ENCODE measurements at places on chromosomes 11 and 22.
A peak's percentile ranks its signal among the peaks of the same experiment; 100 is the strongest.

- no peak for DNase-seq
Observed at GRCh38 chr11:76796511-76797198, 13.5 kb downstream of the TSKU start.

DNA sequence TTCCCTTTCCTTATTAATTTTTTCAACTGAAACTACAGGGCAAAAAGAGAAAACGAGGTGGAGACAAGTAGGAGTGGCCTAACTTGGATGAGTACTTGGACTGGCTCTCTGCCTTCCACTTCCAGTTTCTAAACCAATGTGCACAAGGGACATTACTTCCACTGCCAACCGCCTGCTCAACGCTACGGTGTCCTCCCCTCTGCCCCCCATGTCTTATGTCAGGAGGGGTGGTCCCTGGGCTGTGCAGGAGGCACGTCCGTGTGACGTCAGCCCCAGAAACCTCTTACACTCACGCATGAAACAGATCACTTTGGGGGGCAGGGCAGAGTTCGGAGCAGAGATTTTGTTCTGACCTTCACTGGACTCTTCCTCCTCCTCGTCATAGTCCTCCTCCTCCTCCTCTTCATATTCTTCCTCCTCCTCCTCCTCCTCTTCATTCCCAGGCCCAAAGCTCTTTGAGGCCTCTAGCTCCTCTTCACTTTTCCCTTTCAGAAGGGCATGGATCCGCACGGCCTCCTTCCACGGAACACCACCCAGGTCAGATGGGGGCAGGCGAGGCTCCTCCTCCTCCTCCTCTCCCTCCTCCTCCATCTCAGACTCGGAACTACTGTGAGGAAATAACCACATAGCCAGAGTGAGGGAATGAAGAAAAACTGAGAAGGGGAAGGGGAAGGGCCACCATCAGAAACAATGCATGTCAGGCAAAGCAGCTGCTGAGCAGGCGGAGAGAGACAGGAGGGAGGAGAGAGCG is 57.4 kb upstream of the BID start:
- no peak for DNase-seq

- peak; percentile 61 for DNase-seq
Observed at GRCh38 chr11:90218606-90219005, 4.2 kb downstream of the CHORDC1 start.

DNA sequence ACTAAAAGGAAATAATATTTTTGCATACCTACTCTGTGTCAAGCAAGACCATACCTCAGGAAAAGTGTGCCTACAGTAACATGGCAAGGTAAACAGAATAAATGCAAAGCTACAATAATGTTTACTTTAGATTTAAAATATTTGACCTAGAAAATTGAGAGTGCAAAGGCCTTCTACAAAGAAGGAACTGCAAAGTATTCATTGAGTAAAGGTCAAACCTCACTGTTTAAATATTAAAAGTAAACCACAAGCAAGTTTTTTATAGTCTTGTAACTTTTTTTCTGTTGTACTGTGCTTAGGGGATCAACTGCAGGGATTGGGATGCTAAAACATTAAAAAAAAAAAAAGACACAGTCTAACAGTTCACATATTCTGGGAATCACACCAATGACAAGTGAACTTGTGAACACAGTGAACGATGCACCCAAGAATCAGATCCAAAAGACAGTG is 48.8 kb downstream of the CWF19L2 start:
- DNase-seq = no peak

DNA sequence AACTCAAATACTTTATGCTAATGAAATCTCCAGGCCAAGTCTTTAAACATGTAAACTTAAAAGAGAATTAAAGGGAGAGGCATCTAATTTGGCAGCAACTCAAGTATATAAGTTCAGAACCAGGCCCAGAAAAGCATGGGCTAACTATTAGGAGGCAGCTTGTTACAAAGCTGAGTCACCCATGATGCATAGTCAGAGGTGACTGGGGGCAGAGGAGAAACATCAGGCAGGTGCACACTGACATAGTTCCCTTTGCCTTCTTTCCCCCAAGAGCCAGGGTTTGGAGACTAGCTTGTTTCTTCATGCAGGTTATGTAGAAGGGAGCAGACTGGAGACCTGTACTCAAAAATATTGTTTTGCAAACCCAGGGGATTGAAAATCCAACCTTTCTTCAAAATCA is 619.0 kb downstream of the SOX6 start:
- no peak for DNase-seq

DNA sequence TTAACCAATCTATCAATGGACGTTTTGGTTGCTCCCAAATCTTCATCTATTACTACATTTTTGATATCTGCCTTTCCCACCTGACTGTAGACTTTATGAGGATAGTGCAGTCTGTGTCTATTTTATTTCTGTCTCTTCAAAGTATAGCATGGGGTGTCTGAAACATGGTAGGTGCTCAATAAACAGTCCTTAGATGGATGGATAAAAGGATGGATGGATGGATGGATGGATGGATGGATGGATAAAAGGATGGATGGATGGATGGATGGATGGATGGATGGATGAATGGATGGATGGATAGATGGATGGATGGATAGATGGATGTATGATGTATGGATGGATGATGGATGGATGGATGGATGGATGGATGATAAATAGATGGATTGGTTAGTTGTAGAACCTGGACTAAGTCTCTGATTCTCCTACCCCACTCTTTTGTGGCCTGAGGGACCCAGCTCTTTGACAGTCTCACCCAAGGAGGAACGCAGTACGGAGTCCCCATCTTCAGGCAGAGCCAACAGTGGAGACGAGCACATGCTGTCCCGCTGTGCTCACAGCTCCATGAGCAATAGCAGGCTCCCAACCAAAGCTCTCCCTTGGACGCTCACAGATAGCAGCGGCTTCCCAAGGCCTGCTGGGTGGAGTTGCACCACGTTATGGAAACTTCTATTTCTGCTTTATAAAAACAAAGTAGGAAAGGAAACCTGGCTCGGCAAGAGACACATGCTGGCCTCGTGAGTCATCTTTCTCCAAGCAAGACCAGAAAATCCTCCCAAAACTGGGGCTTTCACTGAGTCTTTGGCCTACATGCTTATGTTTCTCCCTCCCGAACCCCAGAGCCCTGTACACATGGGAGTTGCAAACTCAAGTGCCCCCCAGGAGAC is 448.0 kb downstream of the MIAT start:
- DNase-seq = no peak

GRCh38 chr11:26247340-26247739 is 84.6 kb upstream of the ANO3 start:
- no peak for DNase-seq

DNA sequence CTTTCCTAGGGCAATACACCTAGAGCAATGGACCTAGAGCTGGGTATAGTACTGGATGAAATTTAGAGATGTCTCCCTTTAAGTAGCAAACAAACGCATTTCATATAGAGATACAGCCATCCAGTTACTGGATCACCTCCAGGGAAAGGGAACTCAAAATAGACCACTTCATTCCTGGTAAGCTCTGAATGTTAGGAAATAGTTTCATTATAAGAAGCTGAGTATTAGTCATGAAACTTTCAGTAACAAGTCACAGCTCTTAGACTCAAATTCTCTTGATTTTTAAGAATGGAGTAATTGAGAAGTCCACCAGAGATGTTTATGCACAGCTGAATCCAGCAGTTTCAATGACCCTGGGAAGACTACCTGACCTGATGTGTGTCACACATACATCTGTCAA is 221.9 kb downstream of the FAM76B start:
- DNase-seq = no peak

DNA sequence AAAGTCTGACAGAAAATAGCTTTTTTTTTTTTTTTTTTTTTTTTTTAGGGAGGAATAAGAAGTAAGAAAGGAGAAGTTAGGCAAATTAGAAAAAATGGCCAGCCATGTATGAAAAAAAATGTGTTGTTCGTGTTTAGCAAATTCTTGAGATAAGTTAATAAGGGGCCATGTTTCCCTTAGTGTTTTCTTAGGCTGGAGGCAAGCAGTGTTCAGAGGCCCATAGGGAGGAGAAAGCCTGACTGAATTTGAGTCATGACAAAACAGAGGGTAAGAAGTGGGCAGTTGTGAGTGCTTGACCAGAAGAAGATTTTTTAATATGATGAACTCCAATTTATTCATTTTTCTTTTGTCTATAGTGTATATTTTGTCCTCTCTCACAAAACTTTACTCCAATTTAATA is 766.4 kb downstream of the FAM181B start:
- no peak for DNase-seq

DNA sequence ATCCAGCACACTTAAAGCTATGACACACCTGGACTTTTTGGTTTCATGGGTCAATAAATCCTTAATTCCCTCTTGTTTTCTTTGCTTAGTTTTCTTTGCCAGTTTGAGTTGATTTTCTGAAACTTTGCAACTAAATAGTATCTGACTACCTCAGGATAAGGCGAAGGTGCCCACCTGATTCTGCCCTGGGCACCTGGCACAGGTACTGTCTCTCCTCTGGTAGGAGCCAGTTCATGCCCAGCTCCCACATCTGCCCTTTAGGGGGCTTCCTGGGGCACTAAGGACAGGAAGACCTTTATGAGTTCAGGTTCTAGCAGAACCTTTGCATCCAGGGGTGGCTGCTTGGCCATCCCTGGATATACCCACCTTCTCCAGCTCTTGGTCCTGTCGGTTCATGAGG is 19.6 kb upstream of the KCNJ11 start:
- no peak for DNase-seq

DNA sequence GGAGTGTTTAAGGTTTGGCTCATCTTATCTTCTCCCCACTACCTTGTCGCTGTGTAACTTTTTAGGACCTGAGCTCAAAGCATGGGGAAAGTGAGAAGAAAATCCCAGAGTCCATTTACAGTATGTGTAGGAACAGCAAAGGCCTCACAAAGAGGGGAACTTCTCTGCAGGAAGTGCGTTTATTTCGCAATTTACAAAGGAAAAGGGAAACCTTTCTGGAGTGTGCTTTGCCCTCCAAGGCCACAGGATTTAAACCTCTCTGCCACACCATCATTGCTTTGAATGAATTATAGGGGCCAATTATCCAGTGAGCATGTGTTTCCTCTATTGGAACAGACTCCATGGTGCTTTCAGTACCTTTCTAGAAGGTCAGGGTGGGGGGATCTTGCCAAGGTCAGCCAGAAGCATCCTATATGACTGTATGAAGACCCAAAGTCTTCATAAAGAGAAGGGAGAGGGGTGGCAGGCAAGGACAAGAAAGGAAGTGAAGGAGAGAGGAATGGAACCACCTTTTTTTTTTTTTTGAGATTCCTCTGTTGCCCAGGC is 68.1 kb upstream of the LMO2 start:
- DNase-seq = no peak

- DNase-seq = no peak
Observed at GRCh38 chr22:31897842-31898805, 46.2 kb upstream of the YWHAH start.

DNA sequence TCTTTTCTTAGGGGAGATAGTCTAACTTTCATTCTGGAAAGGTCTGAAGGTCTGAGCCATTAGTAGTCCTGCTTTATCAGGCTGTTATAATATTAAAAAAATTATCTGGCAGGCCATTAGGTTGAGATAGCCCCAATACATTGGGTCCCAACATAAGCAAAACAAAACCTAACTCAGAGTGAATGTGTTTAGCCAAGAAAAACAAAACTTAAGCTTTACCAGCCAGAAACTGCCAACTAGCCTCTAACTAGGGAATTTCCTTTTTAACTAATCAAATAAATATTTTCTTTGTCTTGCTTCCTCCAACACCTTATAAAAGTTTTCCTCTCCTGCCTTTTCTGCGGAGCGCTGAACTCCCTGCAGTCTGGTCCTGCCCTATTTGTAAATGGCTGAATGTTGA is 1137.7 kb upstream of the CNTN5 start:
- no peak for DNase-seq

DNA sequence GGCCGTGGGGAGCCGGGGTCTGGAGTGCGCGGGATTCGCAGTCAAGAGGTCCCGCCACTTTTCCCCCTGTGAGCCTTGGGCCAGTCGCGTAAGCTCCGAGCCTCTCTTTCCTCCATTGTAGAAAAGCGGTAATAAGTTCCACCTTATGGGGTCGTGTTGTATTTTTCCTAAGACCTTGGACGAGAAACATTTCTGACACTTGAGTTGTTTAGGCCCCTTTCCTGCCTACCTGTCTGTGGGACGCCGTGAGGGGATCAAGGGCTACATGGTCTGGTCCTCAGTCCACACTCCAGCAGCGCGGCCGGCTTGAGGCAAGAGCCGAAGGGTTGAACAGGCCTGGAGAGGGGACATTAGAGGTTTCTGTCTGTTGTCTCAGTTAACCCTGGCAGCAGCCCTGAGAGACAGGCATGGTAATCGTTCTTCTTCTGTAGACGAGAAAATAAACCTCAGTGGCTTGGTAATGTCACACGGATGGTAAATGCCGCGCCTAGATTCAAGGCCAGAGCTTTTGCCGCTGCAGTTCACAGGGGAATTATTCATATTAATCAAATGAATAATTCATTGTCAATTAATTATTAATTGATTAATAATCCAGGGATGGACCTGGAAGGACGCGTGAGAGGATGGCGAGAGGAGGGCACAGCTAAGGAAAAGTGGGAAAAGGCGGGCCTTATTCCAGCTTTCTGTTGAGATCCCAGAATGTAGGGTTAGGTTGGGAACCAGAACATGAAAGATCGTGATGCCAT is 545 bp downstream of the FEN1 start:
- no peak for DNase-seq

- DNase-seq = no peak
Observed at GRCh38 chr11:26578998-26579661, 7.1 kb upstream of the MUC15 start.

GRCh38 chr22:24683691-24684090 is 80.7 kb downstream of the GGT1 start:
- no peak for DNase-seq

DNA sequence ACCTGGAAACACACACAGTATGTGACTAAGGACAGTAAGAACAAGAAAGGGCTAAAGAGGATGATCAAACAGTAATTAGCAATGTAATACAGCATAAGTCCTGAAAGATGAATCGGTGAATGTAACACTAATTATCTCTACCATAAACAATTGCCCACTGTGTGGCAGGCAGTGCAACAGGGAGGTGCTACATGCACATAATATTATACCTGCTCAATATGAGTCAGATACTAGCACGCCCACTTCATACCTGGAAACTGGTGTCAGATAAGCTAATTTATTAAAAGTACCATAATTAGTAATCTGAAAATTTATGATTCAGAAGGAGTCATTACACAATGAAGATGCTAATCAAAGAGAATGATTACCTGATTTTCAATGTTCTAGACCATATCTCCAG is 14.9 kb downstream of the CASP12 start:
- no peak for DNase-seq

- no peak for DNase-seq
Observed at GRCh38 chr11:117821431-117821830, 3.1 kb downstream of the FXYD2 start.

DNA sequence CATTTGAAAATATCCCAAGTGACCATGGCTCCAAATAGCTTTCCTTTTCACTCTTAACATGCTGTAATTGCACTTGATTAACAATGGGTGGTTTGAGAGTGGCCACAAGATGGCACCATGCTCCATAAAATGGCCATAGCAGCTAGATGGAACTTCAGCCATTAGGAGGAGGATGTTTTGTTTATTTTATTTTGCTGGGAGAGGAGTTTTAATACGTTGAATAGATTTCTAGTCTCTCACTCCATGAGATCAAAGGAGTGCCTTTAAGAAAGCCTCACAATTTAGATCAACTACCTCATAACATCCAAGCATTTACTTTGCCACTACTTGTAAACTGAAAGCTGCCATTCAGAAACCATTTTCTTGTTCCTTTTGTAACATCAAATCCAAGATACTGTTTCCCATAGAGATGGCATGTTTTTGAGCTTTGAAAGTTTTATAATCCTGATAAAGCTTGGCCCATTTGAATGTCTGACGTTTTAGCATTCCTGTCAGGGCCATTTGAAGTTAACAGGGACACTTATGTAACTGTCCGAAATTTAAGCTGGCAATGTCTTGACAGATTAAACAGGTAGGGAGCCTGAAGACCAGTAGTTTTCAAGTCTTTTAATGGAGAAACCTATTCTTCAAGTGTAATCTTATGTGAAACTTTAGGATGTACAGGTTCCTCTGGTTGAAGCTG is 4.7 kb downstream of the FEN1 start:
- peak; percentile 86 for DNase-seq

Measured in mesendoderm (in vitro differentiated cells).